ENCODE measurements at places on chromosomes 3 and 15.
A peak's percentile ranks its signal among the peaks of the same experiment; 100 is the strongest.

GRCh38 chr15:64355348-64355943 is 527 bp downstream of the CSNK1G1 start:
- no peak for DNase-seq

DNA sequence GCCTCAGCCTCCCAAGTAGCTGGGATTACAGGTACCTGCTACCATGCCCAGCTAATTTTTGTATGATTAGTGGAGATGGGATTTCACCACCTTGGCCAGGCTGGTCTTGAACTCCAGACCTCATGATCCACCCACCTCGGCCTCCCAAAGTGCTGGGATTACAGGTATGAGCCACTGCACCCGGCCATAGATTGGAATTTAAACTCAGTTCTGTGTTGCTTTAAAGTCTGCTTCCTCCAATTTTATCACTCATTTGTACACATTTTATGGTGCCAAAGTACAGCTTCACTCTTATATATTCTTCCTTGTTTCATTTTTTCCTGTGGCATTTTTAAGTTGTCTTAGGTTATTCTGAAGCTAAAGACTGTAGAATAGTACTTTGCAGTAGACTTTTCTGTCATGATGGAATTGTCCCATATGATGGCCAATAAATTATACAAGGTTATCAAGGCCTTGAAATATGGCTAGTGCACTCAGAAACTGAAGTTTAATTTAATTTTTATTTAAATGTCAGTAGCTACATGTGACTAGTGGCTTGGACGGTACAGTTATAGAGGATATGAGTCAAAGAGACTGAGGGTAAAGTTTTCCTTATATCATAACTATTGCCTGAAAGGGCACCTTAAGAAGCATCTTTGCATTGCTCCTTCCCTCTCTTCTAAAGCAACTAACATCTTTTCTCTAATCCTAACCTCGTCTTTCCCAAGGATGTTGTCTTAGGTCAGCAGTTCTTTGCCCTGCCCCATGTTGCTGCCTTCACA is 28.1 kb downstream of the ATP11B start:
- DNase-seq: no peak

- DNase-seq: no peak
Observed at GRCh38 chr15:68517285-68517761, 61.5 kb upstream of the CORO2B start.

DNA sequence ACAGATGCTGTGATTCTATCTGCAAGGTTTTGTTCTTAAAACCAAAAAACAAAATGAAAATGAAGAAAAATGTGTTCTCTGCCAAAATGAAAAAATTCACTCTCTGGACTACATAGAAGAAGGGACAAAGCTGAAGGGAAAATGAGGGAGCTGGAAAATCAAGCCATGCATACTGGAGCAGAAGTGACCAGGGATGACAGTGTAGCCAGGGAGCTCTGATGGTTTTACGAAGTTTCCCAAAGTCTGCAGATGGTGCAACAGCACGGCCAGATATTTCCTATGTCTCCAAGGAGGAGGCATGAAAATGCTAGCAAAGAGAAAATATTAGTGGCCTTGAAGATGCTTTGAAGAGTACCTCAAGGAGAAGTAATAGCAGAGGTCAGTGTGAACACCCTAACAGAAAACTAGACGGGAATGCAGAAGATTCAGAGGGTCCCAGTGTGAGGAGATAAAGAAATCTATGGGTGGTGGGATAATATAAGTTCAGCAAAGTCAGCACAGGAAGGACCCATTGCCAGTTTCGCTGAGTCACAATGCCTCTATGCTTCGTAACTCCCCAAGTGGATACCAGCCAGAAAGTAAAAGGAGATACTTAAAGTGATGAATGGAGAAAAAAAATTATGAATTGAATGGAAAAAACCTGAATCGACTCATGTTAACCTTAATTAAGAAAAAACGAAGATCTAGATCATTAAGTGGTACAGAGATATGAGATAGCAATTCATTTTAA is 39.0 kb upstream of the POMGNT2 start:
- peak; percentile 87 for DNase-seq

- peak; percentile 35 for DNase-seq
Observed at GRCh38 chr3:126259411-126260391, 79.3 kb upstream of the ALDH1L1 start.

DNA sequence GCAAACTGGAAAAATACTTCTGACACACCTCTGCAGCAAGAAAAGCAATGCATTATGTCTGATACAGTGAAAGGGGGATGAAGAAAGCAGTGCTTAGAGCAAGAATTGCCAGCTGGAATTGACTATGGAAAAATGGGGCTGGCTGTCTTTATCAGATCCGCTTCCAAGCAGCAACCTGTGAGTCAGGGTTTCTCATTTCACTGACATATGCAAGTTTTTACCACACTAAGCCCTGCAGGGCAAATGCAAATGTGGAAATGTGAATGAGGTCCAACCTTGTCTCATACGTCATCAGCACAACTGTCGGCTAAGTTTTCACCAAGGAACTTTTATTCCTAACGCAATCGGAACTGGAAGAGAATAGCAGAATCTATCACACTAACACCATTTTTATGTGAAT is 172.5 kb upstream of the GADL1 start:
- DNase-seq: peak; percentile 99

- DNase-seq: no peak
Observed at GRCh38 chr3:183556722-183557121, 1.2 kb upstream of the KLHL6 start.

DNA sequence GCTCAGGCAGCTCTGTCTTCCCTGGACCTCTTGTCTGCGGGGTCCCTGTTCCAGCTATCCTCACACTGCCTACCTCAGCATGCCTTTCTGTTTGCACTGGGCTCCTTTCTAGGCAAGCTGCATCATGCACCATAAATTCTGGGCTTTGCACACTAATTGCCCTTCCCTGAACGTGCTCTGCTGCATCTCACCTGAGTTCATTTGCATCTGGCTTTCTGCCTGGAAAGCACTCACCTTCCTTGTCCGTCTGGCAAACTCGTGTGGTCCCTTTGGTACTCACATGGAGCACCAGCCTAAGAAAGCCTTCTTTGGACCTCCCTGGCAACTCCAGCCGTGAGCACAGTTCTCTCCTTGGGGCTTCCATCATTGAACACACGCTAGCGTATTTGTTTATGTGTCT is 365.6 kb downstream of the SV2B start:
- no peak for DNase-seq

DNA sequence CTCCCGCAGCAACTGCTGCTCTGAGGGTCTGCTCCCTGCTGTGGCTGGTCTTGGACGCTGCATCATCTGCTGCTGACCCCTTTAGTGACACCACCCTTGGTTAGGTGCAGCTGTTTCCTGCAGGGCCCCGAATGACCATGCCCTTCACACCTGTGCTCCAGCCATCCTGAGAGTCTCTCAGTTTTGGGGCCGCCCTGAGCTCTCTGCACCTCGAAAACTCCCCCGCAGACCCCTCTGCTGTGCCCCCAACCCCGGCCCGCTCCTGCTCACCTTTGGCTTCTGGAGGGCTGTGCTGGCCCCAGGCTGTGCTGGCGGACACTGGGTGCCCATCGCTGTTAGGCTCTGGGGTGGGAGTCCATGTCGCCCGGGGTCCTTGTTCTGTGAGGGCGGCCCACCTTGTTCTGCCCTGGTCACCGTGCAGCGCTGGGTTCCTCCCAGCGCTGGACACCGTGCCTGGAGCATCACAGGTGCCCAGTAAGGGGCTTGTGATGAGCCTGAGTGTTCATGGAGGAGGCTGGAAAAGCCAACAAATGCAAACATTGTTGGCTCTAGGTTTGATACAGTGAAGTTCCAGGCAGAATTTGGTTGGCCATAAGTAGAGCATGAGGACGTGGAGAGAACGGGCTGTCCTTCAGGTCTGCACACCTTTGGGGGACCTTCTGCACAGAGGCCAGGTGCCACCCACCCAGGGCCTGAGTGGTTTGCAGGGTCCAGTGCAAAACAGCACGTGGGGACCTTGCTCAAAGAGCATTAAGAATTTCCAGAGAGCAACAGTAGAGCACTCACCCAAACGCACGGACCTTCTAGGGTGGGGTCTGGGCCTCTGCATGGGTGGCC is 12.3 kb downstream of the ABTB1 start:
- no peak for DNase-seq

GRCh38 chr3:187112934-187113793 is 26.1 kb downstream of the RPL39L start:
- peak; percentile 55 for DNase-seq

DNA sequence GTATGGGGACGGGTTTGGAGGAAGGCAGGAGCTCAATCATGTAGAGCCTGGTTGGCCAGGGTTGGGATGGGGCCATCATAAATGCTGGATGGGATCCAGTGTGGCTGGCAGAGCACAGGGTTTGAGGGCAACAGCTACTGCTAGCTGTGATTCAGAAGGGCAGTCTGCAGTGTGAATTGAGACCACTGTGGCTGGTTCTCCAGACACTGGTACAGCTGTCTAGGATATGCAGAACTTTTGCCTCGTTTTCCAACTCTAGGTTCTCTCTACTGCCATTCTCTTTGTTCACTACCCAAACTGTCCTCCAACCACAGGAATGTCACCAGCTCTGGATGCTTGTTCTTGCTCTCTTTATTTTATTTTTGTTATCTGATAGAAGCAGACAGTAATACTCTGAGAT is 543.6 kb downstream of the AGBL1 start:
- no peak for DNase-seq

GRCh38 chr15:77907824-77908751 is 169.4 kb downstream of the TBC1D2B start:
- DNase-seq: peak; percentile 33

GRCh38 chr15:27646531-27646930 is 452.6 kb downstream of the OCA2 start:
- no peak for DNase-seq

GRCh38 chr3:50347187-50347813 is 1.8 kb upstream of the ZMYND10 start:
- DNase-seq: peak; percentile 75

GRCh38 chr3:141894524-141895176 is 18.2 kb downstream of the ATP1B3 start:
- peak; percentile 89 for DNase-seq

DNA sequence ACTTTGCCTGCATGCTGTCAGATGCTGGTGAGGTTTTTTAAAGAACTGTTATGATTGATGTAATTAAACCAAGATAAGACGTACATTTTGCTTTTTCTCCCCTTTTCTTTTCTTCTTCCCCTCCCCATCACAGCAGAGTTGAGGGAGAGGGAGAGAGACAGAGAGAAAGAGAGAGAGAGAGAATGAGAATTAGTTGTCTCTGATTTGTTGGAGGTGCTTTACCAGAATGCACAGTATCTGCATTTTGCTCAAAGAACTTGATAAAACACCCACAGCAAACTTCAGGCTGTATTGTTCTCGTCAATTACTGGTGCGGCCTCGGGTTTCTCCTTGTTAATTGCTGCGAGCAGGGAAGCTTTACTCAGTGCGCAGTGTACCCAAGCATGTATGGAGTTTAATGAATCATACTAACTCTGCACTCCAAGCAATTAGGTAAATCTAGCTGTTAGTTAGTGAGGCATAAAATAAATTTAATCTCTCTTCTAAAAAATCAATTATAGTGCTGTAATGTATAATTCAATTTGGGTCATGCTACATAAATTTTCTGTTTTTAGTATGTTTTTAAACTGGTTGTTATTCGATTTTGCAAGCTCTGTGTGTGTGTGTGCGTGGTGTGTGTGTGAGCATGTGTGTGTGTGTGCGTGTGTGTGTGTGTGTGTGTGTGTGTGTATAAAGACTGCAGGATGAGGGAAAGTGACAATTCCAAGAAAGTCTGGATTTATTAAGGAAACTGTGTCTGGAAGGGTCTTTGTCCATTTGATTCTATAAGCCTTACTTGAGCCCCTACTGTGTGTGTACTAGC is 273.4 kb downstream of the TLE3 start:
- no peak for DNase-seq

- no peak for DNase-seq
Observed at GRCh38 chr3:188282871-188283270, 128.9 kb downstream of the LPP start.

GRCh38 chr15:59636184-59636583 is 21.1 kb downstream of the GTF2A2 start:
- DNase-seq: no peak

- DNase-seq: peak; percentile 80
Observed at GRCh38 chr3:172096881-172097420, 57.6 kb downstream of the FNDC3B start.

- DNase-seq: peak; percentile 74
Observed at GRCh38 chr3:183148056-183148455, 14.5 kb downstream of the LAMP3 start.

- no peak for DNase-seq
Observed at GRCh38 chr3:79597709-79598108, 170.1 kb downstream of the ROBO1 start.

GRCh38 chr3:142646020-142646785 is 50.0 kb downstream of the PLS1 start:
- DNase-seq: no peak

GRCh38 chr3:186996356-186996755 is 66.0 kb downstream of the ST6GAL1 start:
- DNase-seq: no peak

DNA sequence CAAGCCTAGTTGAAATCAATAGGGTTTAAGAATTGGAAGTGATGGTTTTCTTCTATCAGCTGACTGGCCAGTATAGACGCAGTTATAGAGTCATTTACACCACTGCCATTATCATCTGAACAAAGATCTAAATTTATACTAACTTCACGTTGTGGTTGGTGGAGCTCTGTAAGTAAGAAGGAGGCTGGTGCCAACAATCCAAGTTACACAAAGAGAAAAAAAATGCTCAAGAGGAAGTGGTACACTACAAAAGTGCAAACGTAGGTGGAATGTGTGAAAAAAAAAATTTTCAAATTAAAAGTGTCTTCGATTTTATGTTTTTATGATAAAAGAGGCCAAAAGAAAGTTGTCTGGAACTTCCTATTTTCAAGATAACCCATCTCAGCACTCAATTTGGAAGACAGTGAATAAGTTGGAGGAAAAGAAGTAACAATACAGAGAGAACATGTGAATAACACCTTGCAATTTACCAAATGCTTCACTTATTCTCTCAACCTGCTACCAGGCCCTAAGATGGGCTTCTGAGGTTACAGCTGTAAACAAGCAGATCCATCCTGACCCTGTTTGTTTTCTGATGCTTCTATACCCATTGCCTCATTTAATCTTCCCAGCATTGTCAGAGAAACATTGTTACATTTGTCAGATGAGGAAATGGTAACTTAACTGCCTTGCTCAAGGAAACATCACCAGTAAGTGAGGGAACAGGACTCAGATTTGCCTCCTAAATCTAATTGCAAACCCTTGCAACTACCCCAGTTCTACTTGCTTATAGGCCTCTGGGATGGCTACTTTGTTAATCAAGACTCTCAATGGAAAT is 12.0 kb upstream of the TASOR start:
- no peak for DNase-seq
